ENCODE measurements at places on chromosomes 16 and 17. TPM values are rescaled to one million over a fixed set of nuclear protein-coding genes. Genes with fewer than 3 reads are reported as not detected.

Gene PITPNC1
- polyA plus RNA-seq: 8.5 TPM

Gene WNT9B
- polyA plus RNA-seq: 0.15 TPM

Gene RAMP2
- polyA plus RNA-seq: 23.1 TPM

Gene PLK1
- polyA plus RNA-seq: 2.6 TPM

Gene FAM83G
- 2.5 TPM for polyA plus RNA-seq

Gene APOBR
- polyA plus RNA-seq: 0.99 TPM

Gene GGNBP2
- polyA plus RNA-seq: 39.0 TPM

Gene ZFPM1
- polyA plus RNA-seq: 7.0 TPM

GRCh38 chr16:1701216-1701878 lies 4.6 kb upstream of the MAPK8IP3 start:
- no peak overlapping the region for H3K4me3 ChIP-seq
- H3K4me1 ChIP-seq: peaks cover 6% of the 10 kb centered on the region
- DNase-seq: no peak
- no peaks in the 10 kb centered on the region for H3K27me3 ChIP-seq
- peaks cover 23% of the 10 kb centered on the region for H3K36me3 ChIP-seq

DNA sequence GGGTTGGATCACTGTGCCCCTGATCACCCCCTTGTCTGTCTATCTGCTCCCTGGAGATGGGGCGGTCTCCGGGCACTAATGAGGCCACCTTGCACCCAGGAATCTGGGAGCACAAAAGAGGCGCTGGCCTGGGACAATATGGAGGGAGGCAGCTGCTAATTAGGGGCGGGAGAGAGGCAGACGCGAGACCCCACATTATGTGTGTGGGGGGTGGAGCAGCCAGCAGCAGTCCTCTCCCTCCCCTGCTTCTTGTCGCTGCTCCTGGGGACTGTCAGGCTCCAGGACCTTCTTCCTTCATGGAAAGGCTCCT lies 324 bp upstream of the HCRT start:
- DNase-seq: no peak
- no peaks in the 10 kb centered on the region for H3K27me3 ChIP-seq
- no peaks in the 10 kb centered on the region for H3K36me3 ChIP-seq

DNA sequence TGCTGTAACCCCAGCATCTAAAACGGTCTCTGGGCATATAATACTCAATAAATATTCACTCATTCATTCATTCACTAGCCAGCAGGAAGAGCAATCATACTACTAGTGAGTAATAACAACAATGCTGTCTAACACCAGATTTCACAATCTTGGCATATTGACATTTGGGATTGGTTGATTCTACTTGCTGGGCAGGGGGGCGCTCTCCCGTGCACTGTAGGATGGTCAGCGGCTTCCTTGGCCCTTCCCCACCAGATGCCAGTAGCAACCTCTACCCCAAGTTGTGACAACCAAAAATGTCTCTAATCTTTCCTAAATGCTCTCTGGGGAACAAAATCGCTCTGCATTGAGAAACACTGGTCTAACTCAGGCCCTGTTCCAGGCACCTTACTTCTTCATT lies 20.7 kb downstream of the WFDC1 start:
- no peaks in the 10 kb centered on the region for H3K36me3 ChIP-seq
- peaks cover 12% of the 10 kb centered on the region for H3K27me3 ChIP-seq
- no peaks in the 10 kb centered on the region for H3K4me1 ChIP-seq
- H3K4me3 ChIP-seq: no peak overlapping the region
- no peak for DNase-seq

DNA sequence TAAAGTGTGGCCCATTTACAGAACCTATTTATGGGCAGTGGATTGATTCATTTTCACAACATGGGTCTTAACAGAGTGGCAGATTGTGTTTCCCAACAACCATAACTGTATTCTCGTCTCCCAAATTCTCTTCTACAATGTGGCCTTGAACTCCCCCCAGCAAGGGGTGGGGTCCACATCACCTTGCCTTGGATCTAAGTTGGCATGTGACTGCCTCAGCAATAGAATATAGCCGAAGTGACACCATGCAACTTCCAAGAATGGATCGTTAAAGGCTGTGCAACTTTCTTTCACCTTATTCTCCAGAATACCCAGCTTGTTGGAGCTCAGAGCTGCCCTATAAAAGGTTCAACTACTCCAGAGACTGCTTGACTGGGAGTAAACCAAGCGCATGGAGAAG lies 72.0 kb upstream of the CDH5 start:
- no peaks in the 10 kb centered on the region for H3K36me3 ChIP-seq
- H3K27me3 ChIP-seq: no peaks in the 10 kb centered on the region
- H3K4me1 ChIP-seq: no peaks in the 10 kb centered on the region
- H3K27ac ChIP-seq: no peak overlapping the region
- peak; percentile 2 for DNase-seq

DNA sequence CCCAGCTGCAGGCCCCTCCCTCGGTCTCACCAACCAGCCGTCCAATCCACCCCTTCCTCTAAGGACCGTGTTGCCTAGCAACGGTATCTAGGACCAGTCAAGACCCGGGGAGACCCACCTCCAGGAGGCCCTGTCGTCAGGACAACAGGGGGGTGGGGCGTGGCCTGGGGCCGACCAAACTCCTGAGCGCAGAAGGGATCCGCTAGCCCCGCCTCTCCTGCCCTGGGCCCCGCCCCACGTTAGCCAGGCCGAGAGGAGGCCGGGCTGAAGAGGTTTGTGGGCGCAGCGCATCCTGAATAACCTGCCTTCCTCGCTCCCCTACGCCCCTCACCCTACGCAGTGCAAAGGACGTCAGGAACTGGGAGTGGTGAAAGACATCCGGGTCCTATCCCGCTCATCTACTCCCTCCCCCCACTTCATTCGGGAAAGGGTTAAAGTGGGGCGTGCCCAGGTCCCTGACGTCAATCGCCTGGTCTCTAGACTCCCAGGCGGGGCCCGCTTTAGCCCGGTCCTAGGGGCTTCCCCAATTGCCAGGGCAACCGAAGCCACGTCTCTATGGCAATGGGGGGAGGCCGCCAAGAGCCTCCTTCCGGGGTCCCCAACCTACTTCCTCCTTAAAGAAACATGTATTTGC lies 14.7 kb downstream of the DLG4 start:
- no peaks in the 10 kb centered on the region for H3K27me3 ChIP-seq
- DNase-seq: peak; percentile 93
- H3K4me1 ChIP-seq: no peaks in the 10 kb centered on the region
- H3K27ac ChIP-seq: peak overlapping the region; percentile 68

- H3K4me3 ChIP-seq: no peak overlapping the region
- H3K4me1 ChIP-seq: peaks cover 28% of the 10 kb centered on the region
- peaks cover 8% of the 10 kb centered on the region for H3K36me3 ChIP-seq
- H3K27me3 ChIP-seq: no peaks in the 10 kb centered on the region
- peak; percentile 77 for DNase-seq
These were observed 2.0 kb downstream of the TRIM47 start for GRCh38 chr17:75876190-75876937.

GRCh38 chr16:13194766-13195165 lies 293.4 kb downstream of the SHISA9 start:
- H3K27ac ChIP-seq: no peak overlapping the region
- no peak for DNase-seq
- H3K27me3 ChIP-seq: no peaks in the 10 kb centered on the region
- no peaks in the 10 kb centered on the region for H3K36me3 ChIP-seq

DNA sequence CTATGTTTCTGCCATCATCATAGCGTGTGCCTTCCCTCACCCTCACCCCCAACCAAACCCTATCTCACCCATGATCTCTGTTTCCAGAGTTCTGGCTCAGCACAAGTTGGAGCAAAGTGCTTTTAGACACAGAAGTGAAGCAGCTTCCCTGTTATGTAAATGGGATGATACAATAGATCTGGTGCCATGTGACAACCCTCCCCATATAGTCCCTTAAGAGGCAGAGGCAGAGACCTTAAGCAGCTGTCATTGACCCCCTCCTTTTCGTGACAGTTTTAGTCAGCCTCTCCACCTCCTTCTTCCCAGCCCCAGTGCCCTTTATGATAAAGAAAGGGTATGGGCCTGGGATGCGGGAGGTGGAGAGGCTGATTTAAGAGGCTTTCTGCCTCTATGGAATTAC lies 40.3 kb upstream of the MED13 start:
- no peak overlapping the region for H3K27ac ChIP-seq
- no peaks in the 10 kb centered on the region for H3K36me3 ChIP-seq
- no peak for DNase-seq
- H3K27me3 ChIP-seq: no peaks in the 10 kb centered on the region
- no peak overlapping the region for H3K4me3 ChIP-seq

- DNase-seq: no peak
- no peak overlapping the region for H3K27ac ChIP-seq
- H3K27me3 ChIP-seq: no peaks in the 10 kb centered on the region
- H3K4me1 ChIP-seq: no peaks in the 10 kb centered on the region
- no peak overlapping the region for H3K4me3 ChIP-seq
These were observed 18.3 kb downstream of the UBFD1 start for GRCh38 chr16:23575834-23576233.

DNA sequence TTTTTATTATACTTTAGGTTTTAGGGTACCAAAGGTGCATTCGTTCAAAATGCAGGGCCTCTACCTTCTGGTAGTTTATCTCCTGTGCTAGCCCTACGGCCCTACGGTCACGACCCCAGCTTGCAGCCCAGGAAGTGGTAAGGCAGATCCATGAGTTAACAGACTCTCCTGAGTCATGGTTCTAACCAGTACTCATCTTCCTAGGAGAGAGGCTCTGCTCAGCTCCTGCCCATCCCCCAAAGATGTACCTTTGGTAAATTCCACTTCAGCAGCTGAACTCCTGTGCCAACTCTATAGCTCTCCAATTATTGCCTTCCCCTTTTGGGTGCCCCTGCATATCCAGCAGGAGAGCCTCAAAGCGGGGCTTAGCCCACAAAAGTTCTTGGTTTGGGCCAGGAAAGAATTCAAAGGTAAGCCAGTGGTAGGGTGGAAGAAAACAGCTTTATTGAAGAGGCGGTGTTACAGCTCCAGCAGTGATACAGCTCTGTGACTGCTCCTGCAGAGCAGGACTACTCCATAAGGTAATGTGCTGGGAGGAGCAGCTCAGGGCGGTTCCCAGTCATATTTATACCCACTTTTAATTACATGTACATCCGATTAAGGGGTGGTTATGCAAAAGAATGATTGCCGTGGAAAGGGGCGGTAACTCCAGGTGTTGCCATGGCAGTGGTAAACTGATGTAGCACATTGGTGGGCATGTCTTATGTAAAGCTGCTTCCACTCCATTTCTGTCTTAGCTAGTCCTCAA lies 241.4 kb downstream of the PMP22 start:
- no peaks in the 10 kb centered on the region for H3K4me1 ChIP-seq
- H3K4me3 ChIP-seq: no peak overlapping the region
- H3K27ac ChIP-seq: no peak overlapping the region
- H3K27me3 ChIP-seq: no peaks in the 10 kb centered on the region
- H3K36me3 ChIP-seq: no peaks in the 10 kb centered on the region
